Effector CD4-positive, alpha-beta T cell (primary cell): ENCODE measurements at places on chromosomes 12 and 14.
A peak's percentile ranks its signal among the peaks of the same experiment; 100 is the strongest.

- peak; percentile 32 for DNase-seq
Observed at GRCh38 chr14:103385929-103386712, 906 bp downstream of the MARK3 start.

DNA sequence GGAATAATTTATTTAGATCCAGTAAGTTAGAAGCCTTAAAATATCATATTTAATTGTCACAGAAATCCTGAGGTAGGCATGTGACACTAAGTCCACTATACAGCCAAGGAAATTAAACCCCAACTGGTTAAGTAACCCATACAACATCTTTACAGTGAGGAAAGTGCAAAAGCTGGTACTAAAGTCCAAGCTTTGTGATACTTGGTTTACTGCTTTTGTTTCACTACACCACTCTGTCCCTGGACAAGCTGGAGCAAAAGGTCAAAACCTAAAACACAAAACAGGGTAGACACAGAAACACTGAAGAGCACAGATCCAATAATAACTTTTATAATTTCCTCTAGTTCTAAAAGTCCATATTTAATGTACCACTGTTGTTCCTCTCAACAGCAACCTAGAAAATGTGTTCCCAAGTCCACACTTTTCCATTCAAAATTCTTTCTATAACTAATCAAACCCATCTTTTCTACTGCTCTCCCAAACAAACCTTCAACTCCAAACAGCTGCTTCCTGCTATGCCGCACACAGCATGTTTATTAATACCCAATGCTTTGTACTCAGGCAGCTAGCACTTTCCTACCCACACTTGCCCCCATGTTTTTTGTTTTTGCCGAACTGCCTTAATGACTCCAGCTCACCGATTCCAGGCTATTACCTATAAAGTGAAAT, 90.9 kb downstream of the MED13L start:
- no peak for DNase-seq

DNA sequence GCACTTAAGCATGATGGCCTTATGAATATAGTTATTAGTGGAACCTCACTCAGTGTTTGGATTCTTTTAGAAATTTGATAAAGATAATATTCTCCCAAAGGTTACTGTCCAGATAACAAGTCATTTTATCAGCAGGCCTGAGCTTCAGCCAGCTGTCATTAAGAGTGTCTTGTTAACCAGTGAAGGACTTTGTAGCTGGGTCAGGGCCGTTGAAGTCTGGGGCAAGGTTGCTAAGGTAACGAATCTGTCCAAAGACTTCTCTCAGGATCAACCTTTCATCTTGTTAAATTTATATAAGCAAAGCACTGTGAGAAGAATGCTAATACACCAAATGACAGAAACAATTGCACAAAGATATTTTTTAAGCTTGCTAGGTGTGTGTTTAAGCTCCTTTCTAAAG, 271.3 kb upstream of the TMPO start:
- DNase-seq = no peak

DNA sequence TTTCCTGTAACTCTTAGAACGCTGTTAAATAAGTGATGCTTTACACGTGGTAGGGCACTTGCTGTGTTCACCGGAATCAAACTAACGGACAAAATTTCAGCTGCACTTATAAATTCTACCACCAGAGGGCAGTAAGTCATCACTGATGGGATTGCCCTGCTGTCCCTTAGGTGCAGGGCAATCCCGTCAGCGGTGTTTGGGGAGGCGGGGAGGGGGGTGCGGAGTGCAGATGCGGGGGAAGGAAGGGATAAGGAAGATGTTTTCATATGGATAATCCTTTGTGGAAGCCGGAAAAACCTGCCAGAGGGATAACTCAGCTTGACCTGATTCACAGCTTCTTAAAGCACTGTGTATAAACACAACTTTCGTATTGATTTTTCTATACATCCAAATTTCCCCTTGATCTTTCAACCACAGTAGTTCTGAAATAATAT, 21.7 kb upstream of the SLC10A1 start:
- peak; percentile 51 for DNase-seq

- DNase-seq = no peak
Observed at GRCh38 chr12:12467264-12467663, 95.4 kb downstream of the DUSP16 start.

- no peak for DNase-seq
Observed at GRCh38 chr12:117360551-117361346, 677 bp downstream of the NOS1 start.

DNA sequence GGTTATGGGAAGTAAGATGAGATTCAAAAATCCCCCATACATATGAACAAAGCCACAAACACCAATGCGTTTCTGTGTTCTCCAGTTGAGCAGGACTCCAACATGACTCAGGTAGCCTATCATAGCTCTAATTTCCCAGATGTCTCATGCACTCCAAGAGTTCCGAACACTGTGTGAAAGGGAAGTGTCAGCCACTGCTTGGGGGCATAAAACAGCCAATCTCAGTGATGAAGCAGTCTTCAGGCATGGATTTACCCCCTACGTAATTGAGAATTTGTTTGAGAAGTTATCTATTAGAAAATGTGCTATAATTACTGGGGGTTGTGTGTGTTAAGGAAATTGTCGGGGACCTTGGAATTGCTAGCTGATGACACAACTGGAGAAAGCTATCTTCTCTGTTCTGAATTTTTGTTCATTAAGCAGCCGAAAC, 153.9 kb upstream of the AVPR1A start:
- no peak for DNase-seq

DNA sequence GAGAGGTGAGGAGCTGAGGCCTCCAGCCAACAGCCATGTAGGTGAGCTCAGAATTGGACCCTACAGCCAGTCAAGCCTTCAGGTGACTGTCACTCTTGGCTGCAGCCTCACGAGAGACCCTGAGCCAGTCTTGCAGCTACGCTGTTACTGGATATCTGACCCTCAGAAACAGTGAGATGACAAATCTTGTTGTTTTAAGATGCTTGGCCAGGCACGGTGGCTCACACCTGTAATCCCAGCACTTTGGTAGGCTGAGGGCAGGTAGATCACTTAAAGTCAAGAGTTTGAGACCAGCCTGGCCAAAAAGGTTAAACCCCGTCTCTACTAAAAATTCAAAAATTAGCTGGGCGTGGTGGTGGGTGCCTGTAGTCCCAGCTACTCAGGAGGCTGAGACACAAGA, 6.2 kb downstream of the PLEK2 start:
- DNase-seq = no peak

GRCh38 chr14:37202265-37202664, 4.5 kb downstream of the MIPOL1 start:
- DNase-seq = no peak

GRCh38 chr12:58479401-58479800, 440.9 kb downstream of the LRIG3 start:
- DNase-seq = no peak

- DNase-seq = peak; percentile 41
Observed at GRCh38 chr14:73743431-73743931, 29.3 kb upstream of the PNMA1 start.

GRCh38 chr14:100982353-100982752, 78.8 kb upstream of the RTL1 start:
- no peak for DNase-seq

DNA sequence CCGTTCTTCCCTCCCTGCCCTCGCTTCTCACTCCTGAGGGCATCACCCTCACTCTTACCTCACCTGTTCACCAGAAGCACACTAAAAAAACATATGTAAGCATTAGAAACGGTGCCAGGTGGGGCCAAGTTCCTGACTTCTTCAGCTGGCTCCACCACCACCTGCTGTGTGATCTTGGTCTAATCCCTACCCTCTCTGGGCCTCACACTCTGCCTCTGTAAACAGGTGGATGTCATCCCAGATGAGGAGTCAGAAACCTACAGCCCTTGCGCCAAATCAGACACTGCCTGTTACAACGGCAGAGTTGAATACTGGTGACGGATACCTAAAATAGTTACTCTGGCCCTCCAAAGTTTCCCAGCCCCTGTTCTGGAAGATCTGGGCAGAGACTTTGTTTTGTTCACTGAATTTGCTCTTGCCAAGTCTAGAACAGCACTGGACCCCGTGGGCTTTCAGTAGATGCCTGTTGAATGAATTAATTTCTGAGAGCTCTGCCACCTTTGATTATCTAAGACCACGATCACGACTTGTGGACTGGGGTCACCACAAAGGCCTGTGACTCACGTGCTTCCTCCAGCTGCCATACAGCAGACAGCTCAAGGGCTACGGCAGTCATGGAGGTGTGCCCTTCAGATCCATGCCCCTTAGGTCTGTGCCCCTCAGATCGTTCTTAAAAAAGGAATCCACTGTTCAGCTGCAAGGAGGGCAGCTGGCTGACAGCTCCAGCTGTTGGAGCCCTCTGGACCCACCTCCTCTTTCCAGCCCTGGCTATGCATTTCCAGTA, 71.9 kb downstream of the GSC start:
- no peak for DNase-seq

- DNase-seq = no peak
Observed at GRCh38 chr12:12499909-12500604, 62.6 kb downstream of the DUSP16 start.

DNA sequence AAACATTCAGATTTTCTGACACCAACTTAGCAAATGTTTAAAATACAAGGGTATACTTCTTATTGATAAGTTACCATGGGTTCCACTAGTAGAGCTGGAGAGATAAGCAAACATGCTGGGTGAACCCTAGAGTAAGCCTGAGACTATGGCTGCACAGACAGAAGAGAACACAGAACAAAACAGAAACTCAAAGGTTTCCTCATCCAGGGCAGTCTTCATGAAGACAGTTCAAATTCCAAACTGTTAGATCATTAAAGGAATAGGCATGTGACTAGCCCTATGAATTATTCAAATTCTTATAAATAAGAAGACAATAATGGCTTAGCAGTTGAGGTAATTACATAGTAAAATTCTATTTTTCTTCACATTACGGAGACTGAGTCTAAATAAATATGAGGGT, 28.1 kb downstream of the BTBD7 start:
- DNase-seq = no peak

GRCh38 chr12:122003651-122004611, 17.8 kb upstream of the BCL7A start:
- no peak for DNase-seq
